Endothelial cell of coronary artery (primary cell): ENCODE measurements at places on chromosomes 2 and 18. TPM values are rescaled to one million over a fixed set of nuclear protein-coding genes. Genes with fewer than 3 reads are reported as not detected.

EDAR gene
- not detected in 2 replicates for total RNA-seq

AFF3 gene
- total RNA-seq: 0.27 TPM in 1 of 2 replicates, not detected in the other

HSPD1 gene
- 220 and 310 TPM in 2 replicates for total RNA-seq

ZNF638 gene
- 114 and 133 TPM in 2 replicates for total RNA-seq

NT5DC4 gene
- not detected in 2 replicates for total RNA-seq

GKN2 gene
- total RNA-seq: 0.18 TPM in 1 of 2 replicates, not detected in the other

UGT1A4 gene
- not detected in 2 replicates for total RNA-seq

LIMS4 gene
- total RNA-seq: 19.5 and 20.7 TPM in 2 replicates

DOCK10 gene
- total RNA-seq: 17.6 and 24.0 TPM in 2 replicates

PCBP1 gene
- 29.7 and 44.0 TPM in 2 replicates for total RNA-seq

FHL2 gene
- 114 and 133 TPM in 2 replicates for total RNA-seq

TMEM185B gene
- 24.6 and 27.5 TPM in 2 replicates for total RNA-seq

KLHL29 gene
- 2.8 and 6.3 TPM in 2 replicates for total RNA-seq

DYNAP gene
- not detected in 2 replicates for total RNA-seq
